NCI-H1436 treated with DMSO at 0.1 percent for 48 hours (cell line): ENCODE measurements at places on chromosomes 6 and 20.
A peak's percentile ranks its signal among the peaks of the same experiment; 100 is the strongest.

GRCh38 chr6:110703906-110704594, 111.2 kb downstream of the CDK19 start:
- no peak for DNase-seq

DNA sequence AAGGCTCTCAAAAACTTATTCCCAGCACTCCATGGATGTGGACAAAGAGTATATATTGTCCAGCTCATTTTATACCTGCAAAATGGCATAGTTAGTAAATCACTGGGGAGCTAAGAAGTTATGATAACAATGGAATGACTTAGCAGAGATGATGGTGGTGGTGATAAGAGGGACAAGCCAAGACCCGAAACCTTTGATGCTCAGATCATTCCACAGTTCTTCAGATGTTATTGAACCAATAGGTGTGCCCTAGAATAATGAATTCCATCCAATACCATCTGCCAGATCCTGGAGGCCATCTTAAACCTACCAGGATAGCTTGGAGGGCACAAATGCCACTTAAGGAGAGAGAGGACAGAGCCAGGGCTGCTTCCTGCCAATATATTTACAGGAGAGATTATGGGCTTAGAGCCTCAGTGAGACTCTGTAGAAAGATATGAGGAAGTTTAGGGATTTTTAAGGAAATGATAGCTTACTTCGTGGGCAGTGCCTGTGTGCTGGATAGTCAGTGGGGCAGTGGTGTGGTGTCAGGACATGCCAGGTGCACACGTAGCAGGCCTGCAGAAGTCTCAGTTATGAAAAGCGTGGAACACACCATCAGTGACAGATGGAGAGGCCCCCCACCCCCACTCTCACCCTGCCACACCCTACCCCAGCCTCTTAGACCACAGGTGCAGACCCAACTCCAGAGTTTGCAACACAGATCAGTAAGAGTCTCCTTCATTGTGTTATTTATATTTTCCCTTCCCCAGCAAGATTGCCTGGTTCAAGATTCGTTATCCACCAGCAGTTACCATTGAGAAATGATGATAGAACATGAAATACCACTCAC, 209.7 kb upstream of the SUPT3H start:
- DNase-seq = no peak

DNA sequence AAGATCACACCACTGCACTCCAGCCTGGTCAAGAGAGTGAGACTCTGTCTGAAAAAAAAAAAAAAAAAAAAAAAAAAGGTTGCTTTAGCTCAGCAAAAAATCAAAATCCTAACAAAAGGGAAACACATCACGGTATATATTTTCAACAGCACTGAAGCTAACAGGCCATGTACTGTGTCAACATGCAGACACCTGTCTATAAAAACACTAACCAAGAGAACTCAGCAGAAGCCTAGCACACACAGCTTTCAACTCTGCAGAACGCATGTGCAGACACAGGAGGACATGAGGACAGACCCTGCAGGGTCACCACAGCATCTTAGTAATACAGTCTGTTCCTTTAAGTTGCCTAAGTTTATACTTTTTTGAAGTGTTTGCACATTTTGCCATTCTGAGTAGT, 13.5 kb downstream of the NINL start:
- DNase-seq = no peak

DNA sequence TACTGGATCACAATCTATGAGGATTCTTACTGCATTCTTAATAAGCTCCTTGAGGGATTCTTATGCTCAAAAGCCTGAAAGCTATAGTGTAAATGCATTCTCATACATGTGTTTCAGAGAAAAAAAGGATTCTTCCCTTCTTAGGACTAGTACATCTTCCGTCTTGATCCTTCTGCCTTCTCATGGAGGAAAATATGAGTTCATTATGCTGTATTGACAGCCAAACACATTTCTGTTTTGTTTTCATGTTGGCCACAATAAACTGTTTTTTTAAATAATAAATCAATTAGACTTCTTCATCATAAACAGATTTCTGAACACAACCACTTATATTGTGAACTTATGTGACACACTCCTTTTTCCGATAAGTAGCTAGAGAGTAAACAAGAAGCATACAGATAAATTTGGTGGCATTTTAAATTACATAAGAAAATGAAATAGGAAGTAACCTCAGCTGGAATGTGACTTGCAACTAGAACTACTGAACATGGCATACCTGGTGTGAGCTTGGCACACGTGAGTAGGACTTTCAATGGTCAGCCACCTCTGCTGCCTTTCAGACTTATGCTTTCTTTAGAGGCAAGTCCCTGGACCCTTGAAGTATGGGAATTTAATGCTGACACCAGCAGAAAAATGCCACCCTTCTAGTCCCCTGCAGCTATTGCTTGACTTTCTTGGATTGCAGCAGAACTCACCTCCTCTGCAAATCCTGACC, 350.4 kb downstream of the BCKDHB start:
- DNase-seq = no peak

GRCh38 chr6:75449630-75450206, 43.9 kb downstream of the FILIP1 start:
- no peak for DNase-seq

DNA sequence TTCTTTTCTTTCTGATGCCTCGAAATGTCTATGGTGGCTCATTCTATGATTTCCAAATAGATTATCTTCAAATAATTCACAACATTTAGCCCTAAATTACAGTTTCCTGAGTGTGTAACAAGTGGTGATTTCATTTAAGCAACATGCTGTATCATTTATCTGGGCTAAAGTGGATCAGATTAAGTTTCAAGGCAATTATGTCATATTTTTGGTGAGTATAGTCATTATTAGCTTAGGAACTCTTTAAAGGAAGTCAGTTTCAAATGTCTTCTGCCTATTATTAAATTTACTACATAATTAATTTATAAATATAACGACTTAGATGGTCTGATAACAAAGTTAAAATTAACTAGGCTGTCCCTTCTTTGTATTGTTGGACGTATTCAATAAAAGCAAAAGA, 847.9 kb upstream of the FLRT3 start:
- DNase-seq = no peak

DNA sequence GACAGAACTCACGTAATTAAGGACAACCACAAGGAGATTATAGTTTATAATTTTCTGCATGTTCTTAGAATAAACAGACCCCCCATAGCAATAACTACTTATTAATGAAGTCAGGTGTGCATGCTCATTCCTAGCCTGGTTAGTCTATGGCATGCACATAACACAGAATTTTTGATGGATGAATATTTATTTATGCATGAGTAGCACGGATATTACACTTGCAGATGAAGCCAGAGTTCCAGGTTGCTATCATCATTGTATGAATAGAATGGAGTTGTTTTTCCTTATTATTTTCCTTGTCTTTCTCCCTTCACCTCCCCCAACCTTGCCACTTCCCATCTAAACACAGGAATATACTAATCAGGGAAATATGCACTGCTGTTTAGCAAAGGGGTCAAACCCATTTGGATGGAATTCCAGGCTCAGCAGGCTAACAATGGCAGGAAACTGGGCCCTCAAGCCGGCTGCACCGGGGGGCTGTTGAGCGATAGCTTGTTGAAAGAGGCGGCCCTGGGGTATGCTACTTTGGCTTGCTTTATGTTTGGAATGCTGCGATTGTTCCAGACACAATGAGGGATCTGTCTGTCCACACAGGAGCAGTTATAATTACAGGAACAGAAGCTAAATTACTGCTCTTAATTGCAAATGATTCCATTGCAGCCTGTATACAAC, 112.6 kb downstream of the TMEM170B start:
- no peak for DNase-seq

DNA sequence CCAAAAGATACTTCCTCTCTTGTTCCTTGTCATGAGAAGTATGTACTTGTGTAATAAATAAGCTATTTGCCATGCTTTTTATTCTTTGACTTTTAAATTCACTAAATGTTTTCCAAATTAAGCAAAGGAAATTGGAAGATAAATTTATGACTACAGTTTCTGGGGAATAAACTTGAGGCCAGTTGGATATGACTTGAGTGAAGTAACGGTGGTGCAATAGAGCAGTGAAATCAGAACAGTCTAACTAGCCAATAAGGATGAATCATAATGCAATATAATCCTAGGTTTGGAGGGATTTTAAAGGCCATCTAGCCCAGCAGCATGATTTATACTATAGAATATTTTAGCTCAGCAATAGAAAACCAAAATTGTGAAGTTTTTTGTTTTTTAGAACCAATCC, 183.8 kb upstream of the TCF21 start:
- no peak for DNase-seq

DNA sequence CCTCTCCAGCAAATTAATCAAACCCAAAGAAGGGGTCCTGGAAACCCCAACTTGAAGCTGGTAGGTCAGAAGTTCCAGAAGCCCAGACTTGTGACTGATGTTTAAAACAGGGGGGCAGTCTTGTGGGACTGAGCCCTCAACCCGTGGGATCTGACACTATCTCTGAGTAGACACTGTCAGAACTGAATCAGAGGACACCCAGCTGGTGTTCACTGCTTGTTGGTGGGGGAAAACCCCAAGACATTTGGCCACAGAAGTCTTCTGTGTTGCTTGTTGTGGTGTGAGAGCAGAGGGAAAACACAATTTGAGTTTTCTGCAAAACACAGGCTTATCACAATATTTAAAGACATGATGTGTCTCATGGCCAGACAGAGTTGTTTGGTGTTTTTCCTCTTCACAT, 29.9 kb downstream of the KIF13A start:
- no peak for DNase-seq

DNA sequence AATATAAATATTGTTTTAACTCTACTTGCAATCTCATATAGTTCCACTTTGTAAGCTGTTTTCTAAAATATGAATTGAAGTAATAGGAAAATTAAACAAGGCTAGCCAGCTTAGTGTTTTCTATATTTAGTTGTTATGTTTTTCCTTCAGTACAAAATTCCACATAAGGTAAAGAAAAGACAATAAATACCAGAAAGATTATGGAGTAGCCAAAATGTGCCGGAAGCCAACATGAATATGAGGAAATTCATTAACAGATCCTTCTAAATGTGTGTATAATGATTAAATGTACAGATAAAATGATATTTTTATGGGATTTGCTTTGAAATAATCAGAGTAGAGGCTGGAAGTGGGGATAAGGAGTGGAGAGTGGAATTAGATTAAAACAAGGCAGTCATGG, 52.5 kb upstream of the COL21A1 start:
- DNase-seq = no peak

GRCh38 chr6:28586962-28587745, 61.5 kb downstream of the GPX5 start:
- peak; percentile 37 for DNase-seq

GRCh38 chr20:59567585-59568508, 36.5 kb upstream of the PHACTR3 start:
- DNase-seq = no peak

- no peak for DNase-seq
These were observed 563.8 kb downstream of the LMBRD1 start for GRCh38 chr6:69232911-69233448.

- no peak for DNase-seq
These were observed 285.4 kb upstream of the CHD6 start for GRCh38 chr20:41903586-41903985.

DNA sequence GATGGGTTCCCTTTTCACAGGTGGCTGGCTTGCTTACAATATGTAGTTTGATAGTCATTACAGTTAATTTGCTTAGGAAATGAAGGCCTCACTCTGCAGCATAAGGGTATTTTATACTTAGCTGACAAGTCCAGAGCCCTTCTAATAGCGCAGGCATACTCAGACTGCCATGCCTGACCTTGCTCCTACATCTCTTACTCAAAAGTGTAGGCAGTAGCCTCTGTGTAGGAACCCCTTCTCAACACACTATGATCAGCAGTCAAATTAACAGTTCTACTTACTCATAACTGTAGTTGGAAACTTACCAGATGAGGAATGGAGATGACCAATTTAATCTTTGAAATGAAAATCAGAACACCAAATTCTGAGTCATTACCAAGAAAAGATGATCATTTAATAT, 373.5 kb downstream of the TBC1D32 start:
- DNase-seq = no peak

GRCh38 chr6:27809939-27810767, 102.0 kb downstream of the OR2B2 start:
- peak; percentile 94 for DNase-seq

GRCh38 chr20:4040283-4041179, 25.2 kb upstream of the RNF24 start:
- no peak for DNase-seq

DNA sequence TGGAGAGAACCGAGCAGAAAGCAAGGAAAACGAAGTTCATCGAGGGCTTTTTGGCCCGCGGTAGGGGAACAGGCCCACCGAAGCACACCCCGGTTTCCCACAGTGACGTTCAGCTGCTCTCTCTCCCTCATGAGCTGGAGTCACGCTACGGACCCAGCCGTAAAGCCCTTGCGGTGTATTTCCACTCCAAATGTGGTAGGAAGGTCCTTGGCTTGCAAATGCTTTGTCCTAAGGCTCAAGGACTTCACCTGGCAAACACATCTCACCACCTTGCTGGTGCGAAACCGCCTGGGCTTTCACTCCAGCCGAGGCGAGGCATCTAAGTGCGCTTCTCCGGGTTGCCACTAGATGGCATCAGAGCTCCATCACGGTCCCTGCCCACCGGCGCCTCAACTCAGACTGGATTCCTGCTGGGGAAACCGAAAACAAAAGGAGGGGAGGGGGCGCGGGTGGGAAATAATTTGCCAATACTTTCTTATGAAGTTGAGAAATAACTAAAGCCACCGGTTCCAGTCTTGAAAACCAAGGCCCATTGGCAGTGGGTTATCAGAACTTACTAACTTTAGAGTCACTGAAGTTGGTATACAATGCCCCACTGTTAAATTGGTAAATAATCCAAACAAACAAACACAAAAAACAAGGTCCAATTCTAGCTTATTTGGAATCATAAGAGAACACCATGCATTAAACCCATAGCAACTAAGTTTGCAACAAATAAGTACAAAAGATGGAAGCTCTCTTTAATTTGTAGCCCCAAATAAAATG, 13.4 kb upstream of the FOXC1 start:
- DNase-seq = no peak

GRCh38 chr6:11163932-11164331, 52.4 kb upstream of the ERVFRD-1 start:
- DNase-seq = no peak

GRCh38 chr6:116500969-116501433, 10.4 kb upstream of the CALHM5 start:
- DNase-seq = no peak

- DNase-seq = no peak
These were observed 45.1 kb upstream of the GLP1R start for GRCh38 chr6:39003492-39003891.

- DNase-seq = no peak
These were observed 92.4 kb downstream of the CD24 start for GRCh38 chr6:106882138-106882537.

GRCh38 chr20:48364688-48365421, 462.9 kb downstream of the PREX1 start:
- DNase-seq = no peak

- no peak for DNase-seq
These were observed 45.3 kb upstream of the FAM50B start for GRCh38 chr6:3803627-3804468.

GRCh38 chr6:16684896-16685554, 76.2 kb downstream of the ATXN1 start:
- DNase-seq = no peak

GRCh38 chr20:62347445-62347844, 19.7 kb downstream of the LAMA5 start:
- DNase-seq = no peak
